ENCODE measurements at places on chromosomes 1 and 21.

DNA sequence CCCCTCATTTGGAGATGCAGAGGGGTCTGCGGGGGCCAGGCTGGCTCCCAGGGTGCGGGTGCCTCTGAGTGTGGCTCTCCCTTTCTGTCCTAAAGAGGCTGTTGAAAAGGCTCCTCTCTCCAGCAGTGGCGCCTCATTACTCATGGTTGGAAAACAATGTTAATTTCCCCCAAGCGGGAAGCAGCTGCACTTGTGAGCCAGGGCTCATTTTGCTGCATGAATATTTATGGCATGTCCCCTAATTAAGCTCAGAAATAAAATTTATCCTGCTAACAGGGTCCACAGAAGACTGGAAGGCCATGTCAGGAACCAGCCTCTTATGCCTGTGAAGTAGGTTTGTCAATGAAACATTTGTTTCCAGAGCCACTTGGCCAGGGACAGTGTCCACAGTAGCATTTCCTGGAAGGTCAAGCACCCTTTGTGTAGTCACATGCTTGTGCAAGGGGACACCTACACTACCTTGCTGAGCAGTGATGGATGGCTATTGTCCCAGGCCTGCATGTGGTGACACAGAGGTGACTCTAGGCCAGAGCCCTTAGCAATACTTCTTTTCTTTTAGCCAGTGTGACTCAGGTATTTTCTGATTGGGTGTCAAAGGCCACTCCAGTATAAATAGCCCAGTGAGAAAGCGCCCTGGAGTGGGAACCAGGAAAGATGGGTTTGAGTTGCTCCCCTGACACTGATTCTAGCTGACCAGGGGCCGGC, 259.0 kb downstream of the FOXD2 start:
- DNase-seq: peak; percentile 11

DNA sequence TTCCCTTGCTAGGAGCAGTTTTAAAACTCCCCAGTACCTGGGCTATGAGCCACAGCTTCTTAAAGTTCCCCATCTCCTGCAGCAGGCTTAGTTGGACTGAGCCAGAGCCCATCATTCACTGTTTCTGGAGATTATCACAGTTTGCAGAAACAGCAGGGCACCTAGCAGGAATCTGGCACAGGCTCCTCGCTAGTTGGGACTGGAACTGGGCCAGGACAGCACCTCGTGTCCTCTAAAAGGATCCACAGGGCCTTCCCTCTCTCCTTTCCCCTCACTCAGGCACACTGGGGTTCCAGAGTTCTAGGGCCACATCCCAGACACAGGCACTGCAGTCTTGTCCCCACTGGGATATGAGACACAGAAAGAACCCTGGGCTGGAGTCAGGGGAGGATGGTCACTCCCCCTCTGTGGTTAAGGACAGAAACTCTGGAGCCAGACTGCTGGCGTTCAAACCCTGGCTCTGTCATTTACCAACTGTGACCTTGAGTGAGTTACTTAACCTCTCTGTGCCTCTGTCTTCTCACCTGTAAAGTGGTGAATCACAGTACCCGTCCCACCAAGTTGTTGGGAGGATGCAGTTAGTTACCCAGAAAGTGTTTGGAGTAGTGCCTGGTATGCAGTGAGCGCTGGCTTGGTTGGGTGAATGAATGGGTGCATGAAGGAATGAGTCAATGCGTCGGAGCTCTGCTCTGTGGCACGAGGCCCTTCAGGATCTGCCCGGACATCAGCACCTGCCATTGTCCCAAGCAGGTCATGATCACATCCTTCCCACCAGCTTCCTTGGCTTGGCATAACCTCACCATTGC, 18.8 kb upstream of the ECE1 start:
- DNase-seq: no peak

DNA sequence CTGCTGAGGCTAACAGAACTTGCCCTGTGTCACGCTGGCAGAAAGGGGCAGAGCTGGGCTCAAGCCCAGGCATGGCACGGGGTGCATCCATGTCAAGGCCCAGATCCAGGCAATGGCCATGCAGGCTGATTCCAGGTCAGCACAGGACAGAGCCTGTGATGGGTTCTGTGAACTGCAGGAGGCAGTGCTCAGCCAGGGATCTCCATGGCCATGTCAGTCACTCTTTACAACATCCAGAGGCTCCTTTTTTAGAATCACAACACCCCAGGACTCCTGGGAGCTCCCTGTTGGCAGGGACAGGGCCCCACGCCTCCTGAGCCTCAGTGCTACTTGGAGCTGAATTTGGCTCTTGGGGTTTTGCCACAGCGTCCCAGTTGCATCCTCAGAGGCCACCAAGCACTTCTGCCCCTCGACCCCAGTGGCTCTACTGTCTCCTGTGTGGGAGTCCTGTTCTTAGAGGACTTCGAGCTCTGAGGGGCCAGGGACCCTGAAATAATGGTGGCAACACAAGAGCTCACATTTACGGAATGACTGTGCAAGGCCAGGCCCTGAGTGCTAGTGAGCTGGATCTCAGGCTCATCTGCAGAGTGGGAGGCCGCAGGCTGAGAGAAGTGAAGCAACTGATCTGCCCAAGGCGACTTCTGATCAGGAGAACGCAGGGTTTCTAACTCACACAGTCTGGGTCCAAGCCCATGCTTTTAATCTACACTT, 211.5 kb downstream of the TRABD2B start:
- DNase-seq: peak; percentile 94

DNA sequence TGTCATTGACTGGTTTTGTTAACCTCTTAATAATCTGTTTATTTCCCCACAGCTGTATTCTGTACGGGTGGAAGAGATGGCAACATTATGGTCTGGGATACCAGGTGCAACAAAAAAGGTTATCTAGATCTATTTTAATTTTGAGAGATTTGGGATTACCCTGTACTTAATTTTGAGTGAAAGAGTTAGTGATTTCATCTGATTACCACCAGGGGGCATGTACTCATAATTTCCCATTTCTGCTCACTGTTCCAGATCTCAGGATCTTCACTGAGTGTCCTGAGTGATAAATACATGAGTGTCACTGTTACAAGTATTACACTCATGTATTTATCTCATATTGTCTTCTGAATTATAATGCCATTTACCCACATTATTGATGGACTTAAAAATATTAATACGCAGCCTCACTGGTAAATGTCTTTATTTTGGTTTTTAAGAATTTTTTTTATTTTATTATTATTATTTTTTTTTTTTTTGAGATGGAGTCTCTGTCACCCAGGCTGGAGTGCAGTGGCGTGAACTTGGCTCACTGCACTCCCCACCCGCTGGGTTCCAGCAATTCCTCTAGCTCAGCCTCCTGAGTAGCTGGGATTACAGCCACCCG, 27.4 kb downstream of the DTL start:
- no peak for DNase-seq

- DNase-seq: peak; percentile 74
These were observed at the start of gene SH3D21 for GRCh38 chr1:36306210-36306901. TSS of gene SH3D21 (plus strand) at chr1:36306368. CDS start at chr1:36306421, 53 bp downstream.

DNA sequence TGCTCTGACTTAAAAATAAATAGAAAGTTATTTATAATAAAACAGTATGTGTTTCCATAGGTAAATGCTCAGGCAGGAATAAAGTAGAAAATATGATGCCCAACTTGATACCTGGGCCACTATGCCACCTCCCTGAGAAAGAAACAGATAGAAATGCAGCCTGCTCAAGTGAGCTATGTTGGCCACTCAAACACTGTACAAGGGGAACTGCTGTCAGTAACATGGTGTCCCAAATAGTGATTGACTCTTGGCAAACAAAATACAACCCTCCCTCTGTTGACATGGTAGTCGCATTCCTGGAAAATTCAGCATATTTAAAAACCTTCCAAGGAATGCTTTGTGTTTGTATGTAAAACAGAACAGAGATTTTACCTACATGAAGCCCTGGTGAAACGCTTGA, 66.9 kb upstream of the KCNE2 start:
- DNase-seq: no peak

DNA sequence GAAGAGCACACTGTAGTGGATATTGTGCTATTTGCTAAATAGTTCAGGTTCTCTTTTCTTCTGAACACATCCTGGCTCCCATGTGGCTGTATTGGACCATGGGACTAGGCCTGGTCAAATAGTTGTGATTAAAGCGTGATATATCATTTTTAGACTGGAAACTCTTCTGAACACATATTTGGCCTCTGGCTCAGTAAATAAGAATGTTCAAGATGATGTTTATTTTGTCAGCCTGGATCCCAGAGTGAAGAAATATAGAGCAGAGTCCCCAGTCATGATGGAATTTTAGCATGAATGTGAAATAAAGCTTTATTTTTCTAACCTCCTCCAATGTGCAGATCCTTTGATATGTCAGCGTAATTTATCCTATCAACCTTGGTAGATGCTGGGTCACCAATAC, 542.6 kb downstream of the ADGRL2 start:
- DNase-seq: no peak

DNA sequence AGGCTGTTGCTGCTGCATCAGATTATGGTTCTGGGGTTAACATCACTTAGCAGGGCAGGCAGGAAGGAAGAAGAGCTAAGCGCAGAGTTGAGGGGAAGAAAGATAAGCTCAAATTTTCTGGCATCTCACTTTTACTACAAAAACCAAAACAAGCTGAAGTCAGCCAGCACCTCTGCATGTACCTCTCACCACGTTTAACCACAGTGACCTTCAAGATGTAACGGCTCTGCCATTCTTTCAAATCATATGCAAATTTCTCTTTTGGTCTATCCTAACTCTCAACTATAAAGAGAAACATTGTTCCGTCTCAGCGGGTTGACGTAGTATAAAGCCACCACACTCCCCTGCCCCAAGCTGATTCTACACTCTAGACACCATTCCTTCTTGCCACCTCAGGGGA, 154.4 kb downstream of the OMA1 start:
- no peak for DNase-seq

All from tibial artery (tissue), 4 donors.